ENCODE measurements at places on chromosomes 2 and 18.

- DNase-seq: no peak
Observed at GRCh38 chr18:25113566-25113965, 238.4 kb downstream of the ZNF521 start.

- no peak for DNase-seq
Observed at GRCh38 chr2:170744248-170745002, 25.8 kb upstream of the ERICH2 start.

- DNase-seq: no peak
Observed at GRCh38 chr2:11750917-11751316, 4.5 kb downstream of the LPIN1 start.

DNA sequence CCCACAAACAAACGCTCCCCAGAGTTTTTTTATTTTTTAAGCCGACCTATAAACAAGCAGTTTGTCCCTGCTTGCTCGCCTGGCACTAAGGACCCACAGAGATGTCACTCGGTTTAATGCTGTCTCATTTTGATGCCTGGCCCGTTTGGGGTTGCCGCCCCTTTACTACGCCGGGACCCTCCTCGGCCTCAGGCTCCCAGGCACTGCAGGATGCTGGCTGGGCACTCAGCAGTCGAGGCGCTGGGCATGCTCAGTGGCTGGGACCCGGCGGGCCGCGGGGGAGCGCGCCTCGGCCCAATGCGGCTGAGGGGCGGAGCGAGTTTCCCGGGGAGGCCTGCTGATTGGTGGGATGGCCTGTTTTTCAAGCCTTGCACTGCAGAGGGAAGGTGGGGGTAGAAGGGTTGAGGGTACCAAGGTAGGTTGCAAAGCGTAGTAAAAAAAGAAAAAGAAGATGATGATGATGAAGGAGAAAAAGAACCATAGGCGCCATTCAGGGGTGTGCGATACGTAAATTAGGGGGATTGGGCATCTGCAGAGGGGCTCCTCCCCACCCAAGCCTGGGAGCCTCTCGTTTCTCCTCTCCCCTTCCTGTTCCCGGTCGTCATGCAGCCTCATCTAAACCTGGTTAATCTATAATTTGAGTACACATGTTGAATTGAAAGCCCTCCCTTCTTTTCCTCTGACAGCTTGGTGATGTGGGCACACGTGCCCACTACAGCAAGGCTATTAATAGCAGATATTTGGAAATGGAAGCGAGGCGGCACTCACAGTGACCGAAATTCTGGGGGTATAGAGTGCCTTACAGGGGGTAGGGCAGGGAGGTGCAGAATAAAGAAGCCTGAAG, 1.5 kb upstream of the IRS1 start:
- no peak for DNase-seq

GRCh38 chr2:98519156-98519555, 74.5 kb downstream of the INPP4A start:
- no peak for DNase-seq

GRCh38 chr2:24577481-24577880, 86.4 kb downstream of the NCOA1 start:
- no peak for DNase-seq

DNA sequence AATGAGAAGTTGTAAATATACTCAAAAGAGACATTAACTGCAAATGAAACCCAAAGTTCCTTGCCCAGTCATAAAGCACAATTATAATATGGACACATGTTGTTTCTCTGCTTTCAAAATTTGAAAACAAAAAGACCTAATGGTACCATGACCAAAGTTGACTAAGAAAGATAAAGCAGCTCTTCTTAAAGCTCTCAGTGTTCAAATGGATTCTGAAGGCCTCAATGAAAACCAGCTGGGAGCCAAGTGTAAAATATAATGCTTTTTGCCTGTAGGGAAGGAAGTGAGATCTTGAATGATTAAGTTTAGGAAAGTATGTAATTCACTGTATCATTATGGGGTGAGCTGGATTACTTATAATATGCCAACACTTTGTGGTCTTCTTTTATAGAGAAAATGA, 178.6 kb downstream of the SATB2 start:
- no peak for DNase-seq

All from skeletal muscle cell (primary cell).